ENCODE measurements at places on chromosomes 5 and 9.

DNA sequence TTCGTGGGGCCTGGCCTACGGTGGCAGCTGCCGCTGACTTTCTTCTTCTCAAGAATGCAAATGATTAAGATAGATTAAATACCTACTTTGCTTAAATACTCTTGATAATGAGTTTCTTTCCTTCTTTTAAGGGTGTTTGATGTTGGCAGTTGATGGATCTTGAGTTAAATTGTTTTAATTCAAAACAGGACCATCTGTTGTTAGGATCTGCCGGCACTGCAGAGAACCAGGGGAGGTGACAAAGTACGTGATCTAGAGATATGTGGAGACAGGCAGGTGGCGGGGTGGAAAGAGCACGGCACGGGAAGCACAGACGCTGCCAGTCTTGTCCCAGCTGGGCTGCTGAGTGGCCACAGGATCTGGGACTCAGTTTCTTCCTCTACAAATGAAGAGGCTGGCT, 37.9 kb downstream of the MED27 start:
- no peak for DNase-seq

DNA sequence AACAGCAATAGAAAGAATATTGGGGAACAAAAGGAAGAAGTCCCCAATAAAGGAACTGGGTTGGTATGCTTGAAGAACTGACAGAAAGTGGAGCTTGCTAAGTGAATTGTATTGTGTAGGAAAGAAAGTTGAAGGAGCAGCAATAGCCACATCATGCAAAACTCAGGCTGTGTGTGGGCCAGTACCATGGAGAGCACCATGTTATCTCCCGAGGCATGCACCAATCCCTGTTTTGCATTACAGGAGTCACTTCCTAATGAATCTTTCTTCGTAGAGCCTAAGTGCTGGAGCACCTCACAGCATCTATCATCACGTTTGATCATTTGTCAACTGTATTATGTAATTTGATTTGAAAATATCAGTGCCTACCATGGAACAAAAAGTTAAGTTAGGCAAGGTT, 137.7 kb upstream of the NMUR2 start:
- DNase-seq = no peak

- no peak for DNase-seq
Observed at GRCh38 chr5:577800-578199, 34.3 kb upstream of the CEP72 start.

DNA sequence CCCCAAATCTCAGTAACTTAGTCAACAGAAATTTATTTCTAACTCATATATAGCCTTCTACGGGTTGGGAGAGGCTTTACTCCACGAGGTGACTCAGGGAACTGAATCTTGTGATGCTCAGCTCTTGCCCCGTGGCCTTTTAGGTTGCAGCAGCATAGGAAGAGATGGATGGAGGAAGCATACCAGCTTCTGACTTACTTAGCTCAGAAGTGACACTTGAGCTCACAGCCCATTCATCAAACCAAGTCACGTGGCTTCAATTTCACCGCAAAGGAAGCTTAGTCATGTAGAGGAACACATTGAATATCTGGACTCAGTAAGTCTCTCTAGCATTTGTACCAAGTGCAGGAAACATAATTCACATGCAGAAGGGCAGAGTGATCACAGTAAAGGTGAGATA, 124.1 kb upstream of the KCNN2 start:
- DNase-seq = no peak

Data from cortex of kidney (tissue), 1 donor.